Fibroblast of mammary gland (primary cell): ENCODE measurements at places on chromosomes 5 and 9.
A peak's percentile ranks its signal among the peaks of the same experiment; 100 is the strongest.

DNA sequence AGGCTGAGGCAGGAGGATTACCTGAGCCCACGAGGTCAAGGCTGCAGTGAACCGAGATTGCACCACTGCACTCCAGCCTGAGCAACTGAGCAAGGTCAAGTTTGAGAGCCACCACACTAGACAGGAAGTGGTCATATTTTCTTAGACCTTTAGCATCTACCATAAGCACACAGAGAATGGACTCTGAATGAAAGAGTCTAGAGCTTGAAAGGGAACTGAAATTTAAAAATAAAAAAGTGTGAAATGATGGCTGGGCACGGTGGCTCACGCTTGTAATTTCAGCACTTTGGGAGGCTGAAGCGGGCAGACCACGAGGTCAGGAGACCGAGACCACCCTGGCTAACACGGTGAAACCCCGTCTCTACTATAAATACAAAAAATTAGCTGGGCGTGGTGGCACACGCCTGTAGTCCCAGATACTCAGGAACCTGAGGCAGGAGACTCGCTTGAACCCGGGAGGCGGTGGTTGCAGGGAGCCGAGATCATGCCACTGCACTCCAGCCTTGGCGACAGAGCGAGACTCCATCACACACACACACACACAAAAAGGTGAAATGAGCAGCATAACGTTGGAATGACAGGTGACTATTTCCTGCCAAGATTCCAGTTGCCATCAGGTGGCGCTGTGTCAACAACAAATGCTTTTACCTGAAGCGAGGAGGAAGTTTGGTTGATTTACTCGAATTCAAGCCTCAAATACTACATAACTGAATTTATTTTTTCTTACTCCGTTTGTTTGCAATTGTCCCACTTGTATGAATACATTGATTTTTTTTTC is 21.3 kb upstream of the AK3 start:
- peak; percentile 85 for DNase-seq

DNA sequence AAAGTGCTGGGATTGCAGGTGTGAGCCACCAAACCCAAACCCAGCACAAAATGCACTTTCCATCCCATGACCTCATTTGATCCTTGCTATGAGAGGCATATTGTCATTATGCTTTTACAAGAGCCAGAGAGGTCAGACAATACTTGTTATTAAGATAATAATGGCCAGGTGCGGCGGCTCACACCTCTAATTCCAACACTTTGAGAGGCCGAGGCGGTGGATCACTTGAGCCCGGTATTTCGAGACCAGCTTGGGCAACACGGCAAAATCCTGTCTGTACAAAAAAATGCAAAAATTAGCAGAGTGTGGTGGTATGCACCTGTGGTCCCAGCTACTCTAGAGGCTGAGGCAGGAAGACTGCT is 55.9 kb upstream of the IL17B start:
- no peak for DNase-seq

GRCh38 chr5:77431719-77432118 is 60.4 kb downstream of the WDR41 start:
- DNase-seq, result no peak

- DNase-seq, result no peak
These were observed 27.9 kb upstream of the MUSK start for GRCh38 chr9:110640736-110641135.

- DNase-seq, result peak; percentile 67
These were observed 789.3 kb downstream of the SEMA5A start for GRCh38 chr5:8756498-8757084.

GRCh38 chr9:29701559-29701958 is 2128.3 kb upstream of the C9orf72 start:
- DNase-seq, result peak; percentile 3

DNA sequence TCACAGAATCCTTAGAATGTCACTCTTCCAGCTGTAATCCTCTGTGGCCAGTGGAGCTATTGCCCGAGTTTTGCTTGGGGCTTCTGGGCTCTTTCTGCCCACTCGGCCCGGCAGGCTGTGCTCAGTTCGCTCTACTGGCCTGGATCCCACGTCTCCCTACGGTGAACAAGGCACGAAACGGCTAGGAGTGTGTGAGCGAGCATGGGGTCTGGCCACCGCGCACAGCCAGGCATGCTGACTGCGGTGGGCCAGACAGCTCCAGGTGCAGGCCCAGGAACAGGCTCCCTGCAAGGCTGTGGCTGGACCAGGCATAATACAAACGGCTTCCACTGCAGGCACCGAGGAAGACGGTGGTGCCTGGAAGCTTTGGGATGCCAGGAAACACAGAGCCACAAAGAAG is 2035.5 kb upstream of the ACO1 start:
- DNase-seq, result no peak

DNA sequence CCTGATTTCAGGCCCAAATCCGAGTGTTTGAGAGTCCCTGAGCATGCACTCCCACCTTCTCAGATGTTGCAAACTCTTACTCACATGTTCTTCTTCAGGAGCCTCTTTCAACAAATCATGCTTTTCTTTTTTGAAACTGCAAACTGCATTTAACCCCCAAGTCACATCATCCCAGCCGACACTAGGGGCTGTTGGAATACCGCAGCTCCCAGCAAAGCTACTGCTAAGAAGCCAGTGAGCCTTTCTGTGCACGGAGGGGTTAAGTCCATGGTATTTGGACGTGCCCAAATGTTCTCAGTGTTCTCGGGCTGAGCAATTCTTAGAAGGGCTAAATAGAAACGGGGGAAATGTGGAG is 282.9 kb downstream of the NFIB start:
- DNase-seq, result peak; percentile 72

- DNase-seq, result no peak
These were observed 27.4 kb upstream of the POMT1 start for GRCh38 chr9:131475111-131475955.

DNA sequence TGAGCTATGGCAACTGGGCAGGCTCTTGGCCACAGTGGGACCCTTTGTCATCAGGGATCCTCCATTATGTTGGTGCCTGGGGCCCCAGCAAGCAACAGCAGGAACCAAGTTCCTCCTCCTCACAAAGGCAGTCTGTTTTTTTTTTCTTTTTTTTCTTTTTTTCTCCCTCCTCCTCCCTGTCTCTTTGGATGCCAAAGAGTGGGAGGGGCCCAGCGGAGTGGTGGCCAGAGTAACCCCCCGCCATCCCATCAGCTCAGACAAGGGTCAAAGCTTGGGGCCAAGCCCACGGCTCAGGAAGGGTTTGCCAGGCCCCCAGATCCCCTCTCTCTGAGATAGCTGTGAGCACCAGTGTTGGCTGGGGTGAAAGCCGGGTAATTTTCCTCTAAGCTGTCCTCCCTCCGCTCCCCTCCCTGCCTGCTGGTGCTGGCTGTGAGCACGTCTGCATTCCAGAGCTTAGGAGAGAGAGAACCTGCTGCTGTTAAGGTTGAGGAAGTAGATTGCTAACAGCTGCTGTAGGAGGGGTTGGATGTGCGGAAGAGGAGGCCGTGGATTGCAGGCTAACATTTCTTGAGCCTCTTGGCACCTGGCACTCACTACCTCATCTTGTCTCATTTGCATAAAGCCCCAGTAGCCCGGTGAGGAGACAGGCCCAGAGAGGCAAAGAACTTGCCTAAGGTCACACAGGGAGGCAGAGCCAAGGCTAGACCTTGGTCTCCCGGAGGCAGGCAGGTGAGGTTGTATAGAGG is 21.2 kb downstream of the GSN start:
- DNase-seq, result no peak

- no peak for DNase-seq
These were observed 32.9 kb upstream of the ENTREP1 start for GRCh38 chr9:69292078-69292477.

DNA sequence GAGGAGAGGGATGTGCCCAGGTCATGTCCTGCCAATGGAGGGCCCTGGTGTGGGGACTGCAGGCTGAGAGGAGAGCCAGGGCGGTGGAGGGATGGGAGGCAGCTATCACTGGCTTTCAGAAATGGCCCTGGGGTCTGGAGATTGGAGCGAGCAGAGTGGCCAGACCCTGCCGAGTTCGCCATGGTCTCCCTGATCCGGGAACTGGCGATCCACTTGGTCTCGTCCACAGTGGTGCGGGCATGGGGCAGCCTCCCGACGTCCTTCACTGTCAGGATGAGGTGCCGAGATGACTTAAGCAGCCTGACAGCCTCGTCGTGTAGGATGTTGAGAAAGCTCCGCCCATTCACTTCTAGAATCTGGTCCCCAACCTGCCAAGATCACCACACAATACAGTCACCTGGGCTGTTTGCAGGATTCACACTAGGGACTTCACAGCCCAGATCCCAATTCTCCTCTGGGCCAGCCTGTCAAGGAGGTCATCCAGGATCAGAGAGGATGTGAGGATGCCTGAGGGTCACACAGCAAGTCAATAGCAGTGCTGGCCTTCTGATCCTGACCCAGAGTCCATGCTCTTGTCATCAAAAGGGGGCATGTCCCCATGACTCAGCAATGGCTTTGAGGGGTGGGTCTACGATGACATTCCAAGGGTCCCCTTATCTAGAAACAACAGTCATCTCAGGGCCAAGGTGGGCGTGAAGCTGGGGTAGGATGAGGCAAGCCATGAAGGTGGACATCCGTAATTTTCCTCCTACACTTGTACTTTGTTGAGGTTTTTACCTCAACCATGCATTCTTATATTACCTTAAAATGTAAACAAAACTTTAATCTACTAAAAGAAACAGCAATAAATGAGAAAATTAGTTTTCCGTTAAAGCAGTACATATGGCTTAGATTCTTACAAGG is 38.5 kb upstream of the AKNA start:
- DNase-seq, result no peak

GRCh38 chr9:21761309-21761901 is 41.0 kb upstream of the MTAP start:
- peak; percentile 15 for DNase-seq

- DNase-seq, result no peak
These were observed 16.1 kb upstream of the FAM174A start for GRCh38 chr5:100519075-100519474.
